DND-41 (cell line): ENCODE measurements at places on chromosomes 16 and 17.

- peak; percentile 73 for DNase-seq
- peak overlapping the region; percentile 91 for H3K4me3 ChIP-seq
- peak overlapping the region; percentile 33 for H3K27ac ChIP-seq
- H3K27me3 ChIP-seq = no peaks in the 10 kb centered on the region
- peaks cover 31% of the 10 kb centered on the region for H3K4me1 ChIP-seq
Measured at GRCh38 chr17:62627904-62628633, 599 bp downstream of the MRC2 start.

DNA sequence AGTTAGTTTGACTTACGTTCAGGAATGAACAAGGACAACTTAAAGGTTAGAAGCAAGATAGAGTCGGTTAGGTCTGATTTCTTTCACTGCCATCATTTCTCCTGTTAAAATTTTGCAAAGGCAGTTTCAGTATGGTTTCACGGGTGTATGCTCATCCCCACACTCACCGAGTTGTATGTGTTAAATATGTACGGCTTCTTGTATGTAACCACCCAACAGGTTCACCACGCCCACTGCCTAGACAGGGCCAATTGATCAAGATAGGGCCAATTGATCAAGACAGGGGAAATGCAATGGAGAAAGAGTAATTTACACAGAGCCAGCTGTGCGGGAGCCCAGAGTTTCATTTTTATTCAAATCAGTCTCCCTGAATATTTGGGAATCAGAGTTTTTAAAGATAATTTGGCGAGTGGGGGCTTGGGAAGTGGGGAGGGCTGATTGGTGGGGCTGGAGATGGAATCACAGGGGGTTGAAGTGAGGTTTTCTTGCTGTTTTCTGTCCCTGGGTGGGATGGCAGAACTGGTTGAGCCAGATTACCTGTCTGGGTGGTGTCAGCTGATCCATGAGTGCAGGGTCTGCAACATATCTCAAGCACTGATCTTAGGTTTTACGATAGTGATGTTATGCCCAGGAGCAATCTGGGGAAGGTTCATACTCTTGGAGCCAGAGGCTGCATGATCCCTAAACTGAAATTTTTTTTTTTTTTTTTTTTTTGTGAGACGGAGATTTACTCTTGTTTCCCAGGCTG is 62.4 kb upstream of the PLCG2 start:
- H3K4me1 ChIP-seq = no peaks in the 10 kb centered on the region
- H3K27me3 ChIP-seq = no peaks in the 10 kb centered on the region
- H3K36me3 ChIP-seq = no peaks in the 10 kb centered on the region
- H3K27ac ChIP-seq = no peak overlapping the region
- no peak overlapping the region for H3K4me3 ChIP-seq

DNA sequence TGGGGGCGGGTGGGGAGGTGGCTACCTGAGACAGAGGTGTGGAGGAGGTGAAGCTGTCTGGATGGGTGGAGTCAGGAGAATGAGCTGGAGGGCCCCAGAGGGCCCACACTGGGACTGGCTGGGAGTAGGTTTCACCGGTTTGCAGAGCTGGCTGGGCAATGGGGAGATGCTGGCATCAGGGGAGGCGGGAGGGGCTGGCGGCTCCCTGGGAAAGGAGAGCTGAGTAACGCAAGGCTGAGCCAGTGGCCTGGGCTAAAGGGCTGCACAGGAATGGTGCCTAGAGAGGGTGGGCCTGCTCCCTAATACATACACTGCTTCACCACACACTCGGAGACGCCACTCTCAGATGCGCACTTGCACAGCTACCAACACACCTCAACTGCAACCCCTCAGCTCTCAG is 12.4 kb downstream of the P3H4 start:
- H3K27me3 ChIP-seq = no peaks in the 10 kb centered on the region
- no peaks in the 10 kb centered on the region for H3K36me3 ChIP-seq
- DNase-seq = no peak

DNA sequence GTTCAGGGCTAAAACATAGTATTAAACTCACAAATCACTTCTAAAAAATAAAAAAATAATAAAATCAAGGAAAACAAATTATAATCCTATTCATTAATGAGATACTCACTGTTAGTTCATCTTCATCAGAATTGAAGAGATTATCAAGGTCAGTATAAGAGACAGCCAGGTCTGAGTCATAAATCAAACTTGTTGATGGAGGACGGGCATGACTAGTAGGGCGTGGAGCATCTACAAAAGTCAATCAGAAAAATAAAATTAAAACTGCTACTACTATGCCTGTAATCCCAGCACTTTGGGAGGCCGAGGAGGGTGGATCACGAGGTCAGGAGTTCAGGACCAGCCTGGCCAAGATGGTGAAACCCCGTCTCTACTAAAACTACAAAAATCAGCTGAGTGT is 59.1 kb upstream of the INTS2 start:
- no peak for DNase-seq
- H3K4me1 ChIP-seq = no peaks in the 10 kb centered on the region
- H3K4me3 ChIP-seq = no peak overlapping the region
- peaks cover 90% of the 10 kb centered on the region for H3K36me3 ChIP-seq
- no peaks in the 10 kb centered on the region for H3K27me3 ChIP-seq

GRCh38 chr16:2147981-2148671 is at the start of gene RAB26:
TSS of gene RAB26 (plus strand) at chr16:2148625. CDS start at chr16:2148784, 159 bp downstream.
- no peaks in the 10 kb centered on the region for H3K27me3 ChIP-seq
- H3K4me3 ChIP-seq = peak within 1 kb of the TSS; percentile 46
- DNase-seq = peak; percentile 58
- no peak within 1 kb of the TSS for H3K27ac ChIP-seq
- peaks cover 12% of the 10 kb centered on the region for H3K36me3 ChIP-seq

DNA sequence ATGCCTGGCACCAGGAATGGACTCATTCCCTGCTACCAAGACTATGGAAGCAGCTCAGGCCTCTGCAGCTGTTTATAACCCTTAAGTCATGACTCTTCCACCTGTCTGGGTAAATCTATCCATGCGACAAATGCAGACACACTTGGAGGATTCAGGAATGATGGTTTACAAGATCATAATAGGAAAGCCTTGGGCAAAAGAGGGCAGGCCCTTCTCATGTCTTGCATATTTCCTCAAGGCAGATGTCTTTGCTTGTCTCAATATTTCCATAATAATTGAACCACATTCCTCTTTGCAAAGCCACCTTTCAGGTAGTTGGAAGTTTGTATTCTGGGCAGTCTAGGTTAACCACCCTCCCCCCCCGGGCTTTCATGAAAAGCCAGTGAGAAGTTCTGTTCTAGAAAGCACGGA is 884 bp upstream of the JPT1 start:
- DNase-seq = no peak
- peak overlapping the region; percentile 66 for H3K27ac ChIP-seq
- no peak overlapping the region for H3K4me3 ChIP-seq
- H3K27me3 ChIP-seq = no peaks in the 10 kb centered on the region

GRCh38 chr17:73911726-73912372 is 267.6 kb upstream of the SDK2 start:
- no peaks in the 10 kb centered on the region for H3K4me1 ChIP-seq
- no peak for DNase-seq
- peaks cover 8% of the 10 kb centered on the region for H3K27me3 ChIP-seq
- no peaks in the 10 kb centered on the region for H3K36me3 ChIP-seq
- no peak overlapping the region for H3K4me3 ChIP-seq
- no peak overlapping the region for H3K27ac ChIP-seq

DNA sequence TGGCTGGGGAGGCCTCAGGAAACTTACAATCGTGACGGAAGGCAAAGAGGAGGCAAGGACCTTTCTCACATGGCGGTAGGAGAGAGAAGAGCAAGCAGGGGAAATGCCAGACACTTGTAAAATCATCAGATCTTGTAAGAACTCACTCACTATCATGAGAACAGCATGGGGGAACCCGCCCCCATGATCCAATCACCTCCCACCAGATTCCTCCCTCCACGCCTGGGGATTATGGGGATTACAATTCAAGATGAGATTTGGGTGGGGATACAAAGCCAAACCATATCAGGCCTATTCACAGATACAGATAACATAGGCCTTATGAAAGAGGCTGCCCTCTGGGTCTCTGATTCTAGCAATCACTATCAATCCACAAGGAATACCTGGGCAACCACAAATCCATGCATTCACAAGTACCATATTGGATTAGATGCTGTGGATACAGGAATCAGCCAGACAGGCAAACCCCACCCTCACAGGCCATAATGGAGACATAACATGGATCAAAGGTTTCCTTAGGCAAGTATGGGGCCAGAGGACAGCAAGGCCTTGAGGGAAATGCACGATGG is 284.9 kb downstream of the SOX9 start:
- H3K36me3 ChIP-seq = no peaks in the 10 kb centered on the region
- no peaks in the 10 kb centered on the region for H3K4me1 ChIP-seq
- H3K27ac ChIP-seq = no peak overlapping the region
- no peaks in the 10 kb centered on the region for H3K27me3 ChIP-seq
- no peak overlapping the region for H3K4me3 ChIP-seq
- DNase-seq = no peak

- no peaks in the 10 kb centered on the region for H3K36me3 ChIP-seq
- no peaks in the 10 kb centered on the region for H3K4me1 ChIP-seq
- H3K27me3 ChIP-seq = peaks cover 9% of the 10 kb centered on the region
- DNase-seq = no peak
- no peak overlapping the region for H3K4me3 ChIP-seq
Measured at GRCh38 chr17:61503961-61504360, 51.7 kb downstream of the TBX4 start.

DNA sequence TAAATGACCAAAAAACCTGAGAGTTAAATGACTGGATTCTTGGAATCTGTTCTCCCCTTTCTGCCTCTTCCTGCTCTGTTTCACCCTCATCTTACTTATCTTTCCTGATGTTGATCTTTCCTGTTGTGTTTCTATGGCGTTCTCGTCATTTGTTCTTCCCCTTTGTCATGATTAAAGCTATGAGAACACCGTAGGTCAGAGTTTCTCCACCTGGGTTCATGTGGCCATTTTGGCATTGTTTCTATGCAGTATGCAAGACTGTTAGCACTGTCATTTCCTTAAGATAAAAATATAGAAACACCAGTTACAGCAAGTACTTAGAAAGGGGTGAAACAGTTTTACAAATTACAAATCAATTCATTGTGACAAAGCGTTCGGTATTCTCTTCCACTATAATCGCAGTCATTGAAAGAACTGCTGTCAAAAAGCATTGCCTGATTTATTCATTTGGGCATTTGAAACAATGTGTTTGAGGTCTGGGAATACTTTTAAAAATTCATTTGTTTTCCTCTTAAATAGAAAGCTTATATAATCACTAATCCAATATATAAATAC is 166.0 kb downstream of the PHKB start:
- H3K4me1 ChIP-seq = no peaks in the 10 kb centered on the region
- no peak overlapping the region for H3K27ac ChIP-seq
- H3K36me3 ChIP-seq = no peaks in the 10 kb centered on the region; the same call in 1 of the 2 replicates
- no peak overlapping the region for H3K4me3 ChIP-seq
- H3K27me3 ChIP-seq = no peaks in the 10 kb centered on the region

GRCh38 chr17:63439687-63440086 is 6.4 kb downstream of the CYB561 start:
- peak; percentile 35 for DNase-seq
- no peaks in the 10 kb centered on the region for H3K27me3 ChIP-seq
- peaks cover 16% of the 10 kb centered on the region for H3K4me1 ChIP-seq
- no peaks in the 10 kb centered on the region for H3K36me3 ChIP-seq
- H3K4me3 ChIP-seq = no peak overlapping the region

DNA sequence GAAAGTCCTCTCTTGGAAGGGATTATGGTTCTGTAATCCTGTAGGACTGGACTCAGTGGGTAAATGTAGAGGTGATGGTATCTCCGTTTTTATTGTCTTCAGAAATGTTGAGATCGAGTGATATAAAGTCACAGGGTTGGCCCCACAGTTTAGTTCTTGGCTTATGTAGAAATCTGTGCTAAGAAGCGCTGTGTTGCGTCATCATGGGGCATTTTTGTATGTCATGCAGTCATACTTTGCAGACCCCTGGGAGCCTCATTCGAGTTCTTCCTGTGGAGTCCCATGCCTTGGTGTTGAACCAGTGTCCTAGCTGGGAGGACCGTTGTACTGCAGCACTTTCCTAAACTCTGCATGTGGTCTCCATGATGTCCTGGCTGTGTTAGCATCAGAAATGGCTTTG is 619.7 kb downstream of the MAF start:
- no peaks in the 10 kb centered on the region for H3K27me3 ChIP-seq
- no peaks in the 10 kb centered on the region for H3K4me1 ChIP-seq
- H3K27ac ChIP-seq = no peak overlapping the region
- H3K4me3 ChIP-seq = no peak overlapping the region
- H3K36me3 ChIP-seq = no peaks in the 10 kb centered on the region
- no peak for DNase-seq

- H3K4me1 ChIP-seq = no peaks in the 10 kb centered on the region
- peaks cover 33% of the 10 kb centered on the region for H3K36me3 ChIP-seq
- H3K27me3 ChIP-seq = no peaks in the 10 kb centered on the region
- no peak overlapping the region for H3K27ac ChIP-seq
- DNase-seq = no peak
Measured at GRCh38 chr16:88759245-88759975, 25.6 kb downstream of the PIEZO1 start.

GRCh38 chr17:75498726-75499213 is 16.6 kb downstream of the CASKIN2 start:
- no peak for DNase-seq
- peaks cover 84% of the 10 kb centered on the region for H3K36me3 ChIP-seq
- H3K4me1 ChIP-seq = no peaks in the 10 kb centered on the region
- H3K27me3 ChIP-seq = no peaks in the 10 kb centered on the region
- no peak overlapping the region for H3K4me3 ChIP-seq

DNA sequence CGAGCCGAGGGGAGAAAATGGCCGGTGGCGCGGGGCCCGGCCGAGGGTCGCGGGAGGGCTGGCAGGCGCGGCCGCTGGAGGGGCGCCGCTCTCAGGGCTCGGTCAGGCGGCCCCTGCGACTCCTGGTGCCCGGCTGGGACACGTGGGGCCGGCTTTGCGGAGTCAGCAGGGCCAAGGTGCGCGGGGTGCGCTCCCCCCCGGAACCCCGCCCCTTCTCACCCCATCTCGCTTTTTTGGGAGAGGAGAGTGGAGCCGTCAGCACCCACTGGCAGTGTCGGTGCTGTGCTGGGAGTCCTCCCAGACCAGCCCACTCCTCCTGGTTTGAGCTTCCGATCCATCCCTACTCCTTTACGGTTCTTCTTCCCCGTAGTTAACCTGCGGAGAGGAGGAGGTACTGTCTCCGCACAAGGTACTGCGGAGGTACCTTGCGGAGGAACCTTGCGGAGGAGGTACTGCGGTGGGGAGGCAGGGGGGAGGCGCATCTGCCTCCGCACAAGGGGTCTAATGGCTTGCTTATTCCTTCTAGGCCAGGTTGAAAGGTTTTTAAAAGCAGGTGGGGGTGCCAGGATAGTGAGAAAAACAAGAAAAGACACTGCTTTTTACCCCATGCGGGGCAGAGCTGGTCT is 19.1 kb upstream of the CBX8 start:
- no peak overlapping the region for H3K4me3 ChIP-seq
- no peaks in the 10 kb centered on the region for H3K36me3 ChIP-seq
- H3K27me3 ChIP-seq = peaks cover 21% of the 10 kb centered on the region
- H3K4me1 ChIP-seq = peaks cover 33% of the 10 kb centered on the region
- DNase-seq = no peak
